Ascending aorta (tissue), 2 donors: ENCODE measurements at places on chromosomes 3 and 15.
A peak's percentile ranks its signal among the peaks of the same experiment; 100 is the strongest.

DNA sequence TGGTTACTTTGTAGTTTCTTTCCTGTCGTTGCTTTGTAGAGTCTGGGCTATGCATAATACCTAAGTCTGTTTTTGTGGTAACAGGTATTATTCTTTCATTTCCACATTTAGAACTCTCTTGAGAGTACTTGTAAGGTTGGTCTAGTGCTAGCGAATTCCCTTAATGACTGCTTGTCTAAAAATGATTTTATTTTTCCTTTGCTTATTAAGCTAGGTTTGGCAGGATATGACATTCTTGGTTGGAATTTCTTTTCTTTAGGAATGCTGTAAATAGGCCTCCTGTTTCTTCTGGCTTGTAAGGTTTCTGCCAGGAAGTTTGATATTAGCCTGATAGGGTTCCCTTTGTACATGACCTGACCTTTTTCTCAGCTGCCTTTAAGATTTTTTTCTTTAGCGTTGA lies 70.1 kb upstream of the SGO1 start:
- no peak for DNase-seq

- no peak for DNase-seq
Measured at GRCh38 chr3:30659270-30660130, 53.1 kb downstream of the TGFBR2 start.

DNA sequence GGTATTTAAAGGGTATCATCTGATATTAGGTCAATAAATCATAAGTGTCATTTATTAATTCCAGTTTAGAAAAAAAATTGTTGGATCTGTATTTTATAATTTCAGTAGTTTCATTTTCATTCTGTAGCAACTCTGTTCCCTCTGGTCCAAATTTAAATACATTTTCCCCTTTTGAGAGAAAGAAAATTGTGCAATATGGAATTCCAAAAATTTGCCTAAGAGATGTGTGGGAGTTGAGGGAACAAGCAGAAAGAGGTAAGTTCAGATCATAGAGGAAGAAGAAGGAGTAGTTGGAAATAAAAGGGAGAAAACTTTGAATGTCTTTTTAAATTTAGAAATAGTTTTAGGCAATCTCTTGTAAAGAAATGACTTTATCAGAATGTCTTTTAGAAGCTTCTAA lies 48.9 kb upstream of the MME start:
- DNase-seq = no peak

DNA sequence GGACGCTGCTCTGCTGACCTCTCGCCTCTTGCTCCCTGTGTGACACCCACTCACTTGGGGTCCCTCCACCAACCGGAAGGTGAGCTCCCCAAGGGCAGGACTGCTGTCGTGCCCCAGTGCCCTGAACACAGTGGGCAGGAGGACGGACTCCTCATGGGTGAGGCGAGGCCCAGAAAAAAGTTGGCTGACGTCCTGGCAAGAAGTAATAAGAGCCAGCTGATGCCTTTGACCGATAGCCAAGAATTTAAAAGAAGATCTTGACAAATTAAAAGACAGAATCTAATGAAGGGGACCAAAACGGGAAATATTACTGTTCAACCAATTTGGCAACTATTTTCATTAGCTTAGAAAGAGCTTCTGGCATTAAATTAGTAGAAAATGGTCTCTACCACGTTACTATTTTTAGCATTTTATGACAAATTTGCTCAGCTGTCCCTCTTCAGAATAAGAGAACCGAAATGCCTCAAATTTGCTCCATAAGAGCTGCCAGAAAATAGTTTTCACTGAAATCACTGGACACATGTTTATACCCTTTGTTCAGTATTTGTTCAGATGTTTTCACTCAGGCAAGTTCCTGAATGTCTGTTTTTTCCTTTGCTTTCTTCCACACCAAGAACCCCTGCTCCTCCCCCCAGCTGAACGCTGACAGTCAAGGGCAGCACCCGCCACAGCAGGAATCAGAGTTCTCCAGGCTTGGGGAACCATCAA lies 60.5 kb downstream of the XXYLT1 start:
- no peak for DNase-seq

DNA sequence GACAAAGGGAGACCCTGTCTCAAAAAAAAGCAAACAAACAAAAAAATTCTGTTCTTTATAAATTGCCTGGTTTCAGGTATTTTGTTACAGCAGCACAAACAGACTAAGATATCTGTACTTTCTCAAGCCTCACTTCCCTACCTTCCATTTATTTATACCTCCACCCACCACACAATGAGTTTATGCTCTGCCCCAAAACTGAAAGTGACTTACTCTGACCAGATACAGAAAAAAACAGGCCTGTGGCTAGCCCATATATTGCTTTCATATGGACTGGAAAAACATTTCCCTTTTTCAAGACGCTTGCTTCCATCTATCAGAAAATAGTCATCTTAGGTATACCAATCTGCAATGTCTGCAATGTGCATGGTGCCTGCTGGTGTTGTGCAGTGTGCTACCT lies 8.7 kb upstream of the GPD1L start:
- no peak for DNase-seq

- DNase-seq = no peak
Measured at GRCh38 chr15:38691377-38691776, 126.8 kb upstream of the RASGRP1 start.

- peak; percentile 40 for DNase-seq
Measured at GRCh38 chr3:71241246-71241901, 342.2 kb downstream of the FOXP1 start.

DNA sequence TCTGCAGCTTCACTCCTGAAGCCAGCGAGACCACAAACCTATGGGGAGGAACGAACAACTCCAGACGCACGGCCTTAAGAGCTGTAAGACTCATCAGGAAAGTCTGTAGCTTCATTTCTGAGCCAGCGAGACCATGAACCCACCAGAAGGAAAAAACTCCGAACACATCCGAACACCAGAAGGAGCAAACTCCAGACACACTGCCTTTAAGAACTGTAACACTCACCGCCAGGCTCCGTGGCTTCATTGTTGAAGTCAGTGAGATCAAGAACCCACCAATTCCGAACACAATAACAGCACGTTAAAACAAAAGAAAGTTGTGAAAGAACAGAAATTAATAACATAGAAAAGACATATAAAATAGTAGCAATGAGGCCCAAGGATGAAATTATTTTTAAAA lies 300.5 kb upstream of the MDFIC2 start:
- no peak for DNase-seq

DNA sequence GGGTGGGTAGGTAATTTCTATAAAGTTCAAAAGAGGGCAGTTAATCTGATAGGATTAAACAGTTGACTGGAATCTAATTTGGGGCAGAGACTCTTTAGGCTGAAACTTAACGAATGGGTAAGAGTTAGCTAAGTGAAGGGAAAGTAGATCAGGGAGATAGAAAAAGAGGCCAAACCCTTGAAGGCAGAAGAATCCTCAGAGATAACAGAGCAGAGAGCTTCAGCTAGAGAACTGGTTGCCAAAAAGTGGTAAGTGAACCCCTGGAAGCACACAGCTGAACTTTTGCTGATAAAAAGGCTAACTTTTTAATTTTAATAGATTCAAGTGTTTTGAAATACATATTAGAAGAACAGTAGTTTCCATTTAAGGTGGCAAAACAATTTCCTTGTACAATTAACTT lies 99.2 kb downstream of the FHIT start:
- DNase-seq = no peak

DNA sequence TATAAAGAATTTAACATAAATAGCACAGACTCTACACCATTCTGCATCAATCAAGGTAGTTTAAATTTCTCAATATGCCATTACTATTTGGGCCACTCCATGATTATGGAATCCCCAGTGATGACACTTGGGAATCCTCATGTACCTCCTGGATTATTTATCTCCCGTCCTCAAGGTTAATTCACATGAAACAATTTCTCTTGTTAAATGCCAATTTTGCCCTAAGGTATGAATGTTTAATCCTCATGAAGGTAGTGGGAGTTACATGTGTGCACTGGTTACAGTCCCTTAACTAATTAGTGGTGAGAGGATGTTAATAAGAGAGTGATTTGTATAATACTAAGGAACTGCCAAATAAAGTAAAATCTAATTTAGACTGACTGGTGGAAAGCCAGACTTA lies 372.3 kb upstream of the MDFIC2 start:
- DNase-seq = no peak

DNA sequence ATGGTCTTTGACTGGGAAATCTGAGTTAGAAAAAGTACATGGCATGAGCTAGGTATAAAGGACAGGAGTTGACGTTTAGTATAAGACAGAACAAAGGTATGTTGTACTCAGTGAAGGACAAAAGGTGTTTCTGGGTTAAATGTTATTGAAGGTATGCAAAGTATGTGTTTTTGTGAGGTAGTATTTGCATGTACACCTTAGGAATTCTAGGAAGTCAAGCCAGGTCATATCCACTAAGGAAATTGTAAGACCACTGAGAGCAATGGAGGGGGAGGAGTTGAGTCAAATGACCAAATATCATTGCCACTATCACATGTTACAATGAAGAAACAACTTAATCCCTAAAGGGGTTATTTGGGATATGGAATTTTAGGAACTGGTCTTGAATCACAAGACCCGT lies 24.4 kb upstream of the TGFBR2 start:
- DNase-seq = no peak

DNA sequence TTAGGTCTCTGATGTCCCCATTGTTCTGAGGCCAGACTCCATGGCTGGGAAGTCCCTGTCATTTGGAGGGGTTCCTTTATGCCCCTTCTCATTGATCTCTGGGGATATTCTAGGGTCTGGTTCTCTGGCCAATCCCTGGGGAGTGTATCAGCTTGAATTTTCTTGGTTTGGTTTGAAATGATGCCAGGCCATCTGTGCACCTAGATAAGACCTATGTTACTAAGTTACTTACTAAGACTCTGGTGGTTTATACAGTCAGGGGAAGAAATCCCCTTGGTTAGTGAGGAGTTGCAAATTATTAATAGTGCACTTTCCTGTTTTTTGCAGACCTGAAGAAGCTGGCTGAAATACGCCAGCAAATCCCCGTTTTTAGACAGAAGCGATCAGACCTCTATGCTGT lies 20.3 kb downstream of the NIT2 start:
- no peak for DNase-seq

DNA sequence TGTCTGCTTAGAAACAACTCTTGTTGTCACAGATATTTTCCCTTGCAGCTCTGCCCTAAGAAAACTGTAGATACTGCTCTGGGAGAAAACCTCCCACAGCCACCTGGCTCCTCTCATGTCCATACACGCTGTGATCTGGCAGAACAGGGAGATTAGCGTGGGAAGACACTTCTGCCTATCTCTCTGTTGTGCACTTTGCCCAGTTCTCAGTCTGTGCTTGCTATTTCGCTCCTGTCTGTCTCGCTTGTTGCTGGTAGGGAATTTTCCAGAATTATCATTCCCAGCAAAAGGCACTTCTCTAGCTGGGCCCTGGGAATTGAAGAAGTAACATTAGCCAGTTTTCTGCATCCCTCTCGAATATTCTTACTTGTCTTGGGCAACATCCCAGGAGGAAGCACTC lies 8.1 kb upstream of the GATM start:
- no peak for DNase-seq

GRCh38 chr15:38202361-38202760 lies 50.3 kb upstream of the SPRED1 start:
- no peak for DNase-seq

GRCh38 chr15:72182673-72183072 lies 14.9 kb downstream of the GRAMD2A start:
- no peak for DNase-seq

GRCh38 chr15:87549860-87550259 lies 706.7 kb downstream of the NTRK3 start:
- DNase-seq = no peak

DNA sequence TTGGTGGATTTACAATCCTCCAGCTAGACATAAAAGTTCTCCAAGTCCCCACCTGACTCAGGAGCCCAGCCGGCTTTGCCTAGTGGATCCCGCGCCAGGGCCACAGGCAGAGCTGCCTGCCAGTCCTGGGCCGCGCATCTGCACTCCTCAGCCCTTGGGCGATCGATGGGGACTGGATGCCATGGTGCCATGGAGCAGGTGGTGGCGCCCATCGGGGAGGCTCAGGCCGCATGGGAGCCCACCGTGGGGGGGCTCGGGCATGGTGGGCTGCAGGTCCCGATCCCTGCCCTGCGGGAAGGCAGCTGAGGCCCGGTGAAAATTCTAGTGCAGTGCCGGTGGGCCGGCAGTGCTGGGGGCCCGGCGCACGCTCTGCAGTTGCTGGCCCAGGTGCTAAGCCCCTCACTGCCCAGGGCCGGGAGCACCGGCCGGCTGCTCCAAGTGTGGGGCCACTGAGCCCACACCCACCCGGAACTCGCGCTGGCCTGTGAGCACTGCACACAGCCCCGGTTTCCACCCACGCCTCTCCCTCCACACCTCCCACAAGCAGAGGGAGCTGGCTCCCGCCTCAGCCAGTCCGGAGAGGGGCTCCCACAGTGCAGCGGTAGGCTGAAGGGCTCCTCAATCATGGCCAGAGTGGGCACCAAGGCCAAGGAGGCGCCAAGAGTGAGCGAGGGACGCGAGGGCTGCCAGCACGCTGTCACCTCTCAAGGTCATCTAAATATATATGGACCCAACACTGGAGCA lies 38.8 kb upstream of the IGSF11 start:
- DNase-seq = no peak

- no peak for DNase-seq
Measured at GRCh38 chr15:94070356-94071295, 160.7 kb upstream of the MCTP2 start.

GRCh38 chr3:13011573-13012220 lies 61.5 kb downstream of the IQSEC1 start:
- DNase-seq = no peak

DNA sequence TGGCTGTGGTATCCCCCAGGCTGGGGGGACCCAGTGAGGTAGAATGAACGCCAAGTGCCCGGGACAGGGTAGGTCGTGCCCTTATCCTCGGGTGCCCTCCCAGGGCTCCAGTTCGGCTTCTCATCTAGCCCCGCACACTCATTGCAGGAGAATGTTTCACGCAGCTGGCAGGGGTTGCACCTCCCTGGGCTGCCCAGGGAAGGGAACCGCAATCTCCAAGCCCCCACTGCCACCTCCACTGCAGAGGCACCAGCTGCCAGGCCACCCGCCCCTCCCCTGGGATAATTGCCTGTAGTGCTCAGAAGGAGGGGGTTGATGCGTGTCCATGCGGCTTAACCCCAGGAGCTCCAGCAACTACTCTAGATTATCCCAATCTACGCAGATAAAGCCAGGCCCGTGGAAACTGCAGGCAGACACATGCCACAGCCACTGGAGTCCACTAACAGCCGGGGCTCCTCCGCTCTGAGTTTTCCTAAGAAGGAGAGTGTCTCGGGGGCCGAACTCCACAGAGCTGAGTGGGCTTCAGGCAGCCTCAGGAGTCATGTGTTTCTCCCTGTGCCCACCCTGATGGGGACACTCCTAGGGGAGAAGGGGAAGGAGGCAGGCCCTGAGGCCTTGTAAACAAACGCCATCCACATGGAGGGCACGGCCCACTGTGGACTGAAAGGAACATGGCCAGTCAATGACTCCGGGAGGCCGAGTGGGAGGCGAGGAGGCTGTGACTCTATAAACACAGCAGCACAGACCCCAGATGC lies 137.2 kb upstream of the IQSEC1 start:
- no peak for DNase-seq
